ENCODE measurements at places on chromosomes 13 and 19.

GRCh38 chr19:18932216-18932841 lies 8.7 kb downstream of the HOMER3 start:
- peak; percentile 31 for DNase-seq

- peak; percentile 18 for DNase-seq
These were observed 479.1 kb upstream of the MIR17HG start for GRCh38 chr13:90868321-90868920.

GRCh38 chr19:7535047-7535997 lies at the start of gene PNPLA6:
PNPLA6 (plus strand) TSS chr19:7535717; CDS start chr19:7535789, 72 bp downstream.
- peak; percentile 90 for DNase-seq

DNA sequence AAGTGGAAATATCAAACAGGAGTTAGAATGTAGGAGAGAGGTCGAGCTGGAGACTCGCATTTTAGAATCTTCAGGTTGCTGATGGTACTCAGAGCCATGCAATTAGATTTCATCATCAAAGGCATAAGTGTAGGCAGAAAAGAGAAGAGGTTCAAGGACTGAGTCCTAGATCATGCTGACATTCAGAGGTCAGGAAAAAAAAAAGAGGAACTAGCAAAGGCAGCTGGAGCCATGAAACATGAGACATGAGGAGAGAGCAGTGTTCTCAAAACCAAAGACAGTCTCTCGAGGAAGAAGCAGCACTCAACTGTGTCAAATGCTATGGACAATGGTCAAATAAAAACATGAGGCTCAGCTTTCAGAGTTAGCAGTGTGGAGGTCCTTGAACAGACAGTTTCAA lies 12.4 kb upstream of the TPP2 start:
- DNase-seq, result peak; percentile 62

- DNase-seq, result no peak
These were observed 353.4 kb downstream of the OLFM4 start for GRCh38 chr13:53382008-53382407.

DNA sequence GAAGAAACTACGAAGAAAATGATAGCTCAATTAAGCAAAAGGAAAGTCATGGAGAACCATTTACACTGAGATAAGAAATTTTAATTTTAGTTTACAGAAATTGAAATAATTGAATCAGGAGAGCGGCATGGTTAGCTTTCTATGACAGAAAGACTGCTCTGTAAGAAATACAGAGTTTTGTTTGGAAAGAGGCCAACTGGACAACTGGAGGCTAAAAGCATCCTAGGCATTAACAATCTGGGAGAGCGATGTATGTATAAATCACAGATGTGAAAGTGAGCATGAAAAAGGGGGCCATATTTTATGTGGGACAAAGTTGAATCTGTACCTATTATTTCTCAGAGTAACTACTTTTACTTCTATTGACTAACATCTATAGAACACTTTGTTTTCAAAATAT lies 1608.8 kb upstream of the PCDH20 start:
- DNase-seq, result peak; percentile 34

DNA sequence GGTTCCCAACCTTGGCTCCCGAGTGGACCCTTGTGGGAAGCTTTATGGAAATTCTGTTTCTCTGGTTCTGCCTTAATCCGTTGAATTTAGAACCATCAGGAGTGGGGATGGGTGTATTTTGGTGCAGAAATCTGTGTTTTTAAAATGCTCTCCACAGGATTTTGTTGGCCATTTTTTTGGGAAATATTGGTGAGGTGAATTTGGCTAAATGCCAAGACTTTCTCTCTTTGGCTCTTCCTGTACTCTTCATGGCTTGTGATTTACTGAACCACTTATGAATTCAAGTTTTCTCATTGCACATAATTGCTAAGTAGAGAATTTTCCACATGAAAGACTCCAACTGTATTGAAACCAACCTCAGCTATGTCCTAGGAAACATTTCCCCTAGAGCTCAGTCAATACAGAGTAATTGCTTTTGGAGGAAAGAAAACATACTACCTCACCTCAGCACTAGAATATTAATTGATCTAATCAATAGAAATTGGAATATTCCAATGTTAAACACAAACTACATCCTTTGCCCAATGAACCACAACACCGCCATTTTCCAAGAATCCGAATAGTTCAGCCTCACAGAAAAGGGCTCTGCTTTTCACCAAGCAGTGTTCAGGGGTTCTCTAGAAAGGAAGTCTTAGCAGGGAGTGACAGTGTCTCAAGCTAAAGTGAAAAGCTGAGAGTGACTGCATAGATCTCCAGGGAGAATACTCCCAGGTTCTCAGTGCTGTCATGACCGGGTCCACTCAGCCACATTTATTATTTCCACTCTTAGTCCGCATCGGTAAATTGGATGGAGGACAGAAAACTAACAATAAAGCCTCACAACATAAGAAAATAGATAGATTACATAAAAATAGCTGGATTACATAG lies 60.3 kb downstream of the ERCC5 start:
- no peak for DNase-seq

GRCh38 chr19:46951171-46951986 lies 68.3 kb upstream of the NPAS1 start:
- DNase-seq, result no peak

GRCh38 chr13:77554069-77554468 lies 18.6 kb downstream of the SCEL start:
- no peak for DNase-seq

GRCh38 chr13:48443442-48444208 lies 30.7 kb upstream of the LPAR6 start:
- no peak for DNase-seq

DNA sequence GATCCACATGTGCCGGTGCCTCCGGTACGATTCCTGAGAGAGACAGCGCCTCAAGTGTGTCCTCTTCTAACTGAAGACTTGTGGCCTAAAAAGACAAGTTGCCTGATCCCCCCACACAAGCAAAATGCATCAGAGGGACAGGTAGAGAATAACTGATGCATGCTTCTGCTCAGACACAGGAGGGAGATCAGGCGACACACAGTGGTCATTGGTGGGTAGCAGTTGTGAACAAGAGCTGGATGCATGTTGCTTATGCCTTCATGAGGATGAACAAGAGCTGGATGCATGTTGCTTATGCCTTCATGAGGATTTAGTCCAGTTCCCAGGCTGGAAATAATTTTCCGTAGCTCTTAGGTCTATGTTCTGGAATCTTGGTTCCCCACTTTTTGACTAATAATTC lies 505.6 kb downstream of the MYO16 start:
- DNase-seq, result no peak

DNA sequence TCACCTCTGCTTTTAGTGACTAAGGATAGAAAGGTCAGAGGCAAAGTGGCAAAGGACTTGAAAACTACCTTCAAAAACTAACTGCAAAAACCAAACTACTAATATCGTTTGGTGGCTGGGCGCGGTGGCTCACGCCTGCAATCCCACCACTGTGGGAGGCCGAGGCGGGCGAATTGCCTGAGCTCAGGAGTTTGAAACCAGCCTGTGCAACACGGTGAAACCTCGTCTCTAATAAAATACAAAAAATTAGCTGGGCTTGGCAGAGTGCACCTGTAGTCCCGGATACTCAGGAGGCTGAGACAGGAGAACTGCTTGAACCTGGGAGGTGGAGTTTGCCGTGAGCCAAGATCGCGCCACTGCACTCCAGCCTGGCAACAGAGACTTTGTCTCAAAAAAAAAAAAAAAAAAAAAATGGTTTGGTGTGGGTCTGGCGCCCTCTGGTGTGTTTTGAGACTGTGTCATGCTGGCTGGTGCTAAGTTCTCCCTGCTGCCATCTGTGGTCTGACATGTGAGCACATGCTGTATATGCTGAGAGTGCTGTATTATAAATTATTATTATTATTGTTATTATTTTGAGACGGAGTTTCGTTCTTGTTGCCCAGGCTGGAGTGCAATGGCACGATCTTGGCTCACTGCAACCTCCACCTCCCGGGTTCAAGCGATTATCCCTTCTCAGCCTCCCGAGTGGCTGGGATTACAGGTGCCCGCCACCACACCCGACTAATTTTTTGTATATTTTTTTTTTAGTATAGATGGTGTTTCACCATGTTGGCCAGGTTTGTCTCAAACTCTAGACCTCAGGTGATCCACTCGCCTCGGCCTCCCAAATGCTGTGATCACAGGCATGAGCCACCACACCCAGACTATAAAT lies 36.0 kb upstream of the RNF17 start:
- peak; percentile 78 for DNase-seq

GRCh38 chr13:112469071-112469745 lies 93.1 kb downstream of the SPACA7 start:
- no peak for DNase-seq

DNA sequence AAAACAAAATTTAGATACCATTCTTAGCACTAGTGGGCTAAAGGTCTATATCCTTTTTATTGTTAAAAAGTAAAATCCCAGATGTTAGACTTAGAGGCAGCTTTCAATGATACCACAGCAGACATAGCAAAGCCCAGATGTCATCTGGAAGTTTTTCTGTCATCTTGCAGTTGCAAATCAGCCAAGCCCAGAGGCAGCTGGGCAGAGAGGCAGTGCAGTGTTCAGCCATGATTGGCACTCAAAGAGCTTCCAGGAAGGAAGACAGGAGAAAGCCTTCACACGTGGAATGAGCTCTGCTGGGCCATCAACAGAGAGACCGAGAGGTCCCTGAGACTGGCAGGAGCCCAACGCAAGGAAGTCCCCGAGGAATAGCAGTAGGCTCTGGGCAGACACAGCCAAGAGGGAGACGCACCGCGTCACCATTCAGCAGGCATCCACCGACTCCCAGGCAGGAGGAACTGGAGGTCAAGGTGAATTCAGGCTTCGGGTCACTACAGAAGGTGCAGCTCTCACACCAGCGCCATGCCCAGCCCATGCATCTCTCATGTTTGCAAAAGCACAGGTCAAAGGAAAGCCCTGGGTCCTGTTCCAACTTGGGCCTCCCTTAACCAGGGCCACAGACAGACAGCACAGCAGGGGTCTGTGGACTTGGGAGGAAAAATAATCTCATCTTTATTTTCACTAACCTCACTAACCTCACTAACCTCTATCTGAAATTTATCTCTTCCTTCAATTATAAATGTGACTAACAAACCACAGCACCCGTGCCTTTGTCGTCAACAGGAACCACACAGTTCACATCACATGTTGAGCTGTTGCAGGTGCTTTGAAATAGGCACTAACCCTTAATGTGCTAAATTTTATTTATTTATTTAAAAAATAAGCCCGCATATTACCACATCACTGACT lies 54.9 kb downstream of the TUBGCP3 start:
- DNase-seq, result no peak

GRCh38 chr13:41267106-41267505 lies 3.7 kb upstream of the MTRF1 start:
- no peak for DNase-seq

DNA sequence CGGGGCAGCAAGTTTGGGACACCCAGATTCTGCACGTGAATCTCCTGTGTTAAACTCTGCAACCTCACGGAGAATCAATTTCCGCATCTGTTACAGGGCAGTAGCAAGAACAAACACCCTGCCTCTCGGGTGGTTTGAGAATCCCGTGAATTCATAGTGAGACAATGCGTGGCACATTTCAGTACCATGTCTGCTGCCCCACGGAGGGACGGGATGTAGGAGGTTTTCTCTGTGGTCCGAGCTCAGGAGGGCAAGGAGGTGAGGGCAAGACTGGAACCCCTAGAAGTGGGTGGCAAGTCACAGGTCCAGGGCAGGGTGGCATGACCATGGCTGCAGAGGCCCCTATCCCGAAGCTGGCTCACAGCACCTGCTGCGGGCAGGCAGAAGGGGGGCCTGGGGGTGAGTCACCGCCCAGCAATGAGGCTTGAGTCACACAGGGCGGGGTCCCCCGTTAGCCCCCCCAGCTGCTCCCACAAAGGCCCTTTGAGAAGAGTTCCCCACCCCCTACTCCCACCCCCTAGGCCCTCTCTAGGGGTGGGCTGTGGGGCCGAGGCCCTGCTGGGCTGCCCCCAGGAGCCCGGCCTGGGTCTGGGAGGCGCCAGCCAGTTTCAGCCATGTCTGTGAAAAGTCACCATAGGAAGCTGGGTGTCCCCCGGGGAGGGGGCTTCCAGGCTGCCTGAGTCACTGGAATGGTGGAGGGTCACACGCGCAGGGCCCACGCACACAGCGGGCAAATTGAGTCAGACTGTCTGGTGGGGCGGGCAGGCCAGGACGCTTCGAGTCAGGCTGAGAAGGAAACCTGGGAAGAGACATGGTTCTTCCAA lies 25.8 kb upstream of the NANOS3 start:
- DNase-seq, result peak; percentile 56

DNA sequence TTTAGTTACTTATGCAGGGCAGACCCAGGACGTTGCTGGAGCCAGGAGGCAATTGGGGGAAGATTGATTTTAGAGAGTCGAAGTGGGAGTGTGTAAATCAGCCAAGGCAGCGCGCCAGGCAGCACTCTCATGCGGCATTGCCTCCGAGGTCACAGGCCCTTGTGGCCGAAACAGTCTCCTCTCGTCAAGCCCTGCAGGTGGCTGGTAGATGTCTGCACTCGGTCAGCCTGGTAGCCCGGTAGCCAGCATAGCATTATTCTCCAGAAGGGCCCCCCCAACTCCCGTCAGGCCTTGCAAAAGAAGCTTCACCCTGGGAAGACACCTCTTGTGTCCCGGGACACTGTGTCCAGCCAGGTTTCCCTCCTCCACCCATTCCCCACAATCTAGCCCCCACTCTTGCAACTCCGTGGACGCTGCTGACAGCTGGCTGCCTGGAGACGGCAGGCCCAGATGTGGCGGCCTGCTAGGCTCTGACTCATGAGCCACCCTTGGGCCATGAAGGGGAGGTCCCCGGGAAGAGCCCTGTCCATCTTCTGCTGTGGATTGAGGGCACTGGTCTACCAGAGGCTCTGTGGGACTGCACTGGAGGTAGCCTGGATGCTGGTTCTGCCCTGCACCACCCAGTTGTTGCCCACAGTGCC lies 2.6 kb upstream of the PEPD start:
- DNase-seq, result no peak

- no peak for DNase-seq
These were observed 5.5 kb upstream of the RSPH6A start for GRCh38 chr19:45820413-45821102.

GRCh38 chr13:33257841-33258807 lies 27.4 kb downstream of the STARD13 start:
- peak; percentile 71 for DNase-seq

- DNase-seq, result no peak
These were observed 294.9 kb downstream of the DLEU7 start for GRCh38 chr13:50548586-50548985.

DNA sequence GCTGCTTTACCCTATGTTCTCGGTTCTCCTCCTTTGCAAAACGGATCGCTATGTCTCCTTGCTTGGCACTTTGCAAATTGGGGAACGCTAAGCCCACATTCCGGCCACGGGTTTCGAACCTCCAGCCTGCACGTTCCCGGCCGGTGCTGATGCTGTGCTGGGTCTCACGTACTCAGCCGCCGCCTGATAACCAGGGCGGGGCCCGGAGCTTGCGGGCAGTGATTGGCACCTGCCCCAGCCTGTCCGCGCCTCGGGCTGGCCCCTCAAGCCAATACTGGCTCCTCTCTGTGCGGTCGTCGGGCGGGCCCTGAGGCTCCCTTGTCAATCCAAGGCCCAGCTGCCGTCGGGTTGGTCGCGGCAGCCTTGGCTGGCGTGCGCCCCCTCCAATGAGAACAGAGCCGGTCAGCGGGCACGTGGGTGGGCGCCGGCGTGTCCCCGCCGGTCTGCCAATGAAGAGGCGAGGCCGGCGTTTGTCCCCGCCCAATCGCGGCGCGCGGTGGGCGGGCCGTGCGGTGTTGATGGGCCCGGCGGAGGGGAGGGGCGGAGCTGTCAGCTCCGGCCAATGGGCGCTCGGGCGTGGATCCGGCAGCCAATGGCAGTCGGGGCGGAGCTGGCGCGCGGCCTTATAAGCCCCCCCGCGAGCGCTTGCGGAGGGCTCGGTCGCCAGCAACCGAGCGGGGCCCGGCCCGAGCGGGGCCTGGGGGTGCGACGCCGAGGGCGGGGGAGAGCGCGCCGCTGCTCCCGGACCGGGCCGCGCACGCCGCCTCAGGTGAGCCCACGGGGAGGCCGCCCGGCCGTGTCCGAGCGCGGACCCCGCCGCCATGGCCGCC lies at the start of gene KDM4B:
TSS of gene KDM4B (plus strand) at position 652 of the 830 bp plus-strand sequence. CDS start 63,778 bp downstream, outside the sequence.
- DNase-seq, result peak; percentile 99
